ENCODE measurements at places on chromosomes 16 and 17.

GRCh38 chr17:78383725-78384471 is 5.4 kb downstream of the PGS1 start:
- no peak for DNase-seq

DNA sequence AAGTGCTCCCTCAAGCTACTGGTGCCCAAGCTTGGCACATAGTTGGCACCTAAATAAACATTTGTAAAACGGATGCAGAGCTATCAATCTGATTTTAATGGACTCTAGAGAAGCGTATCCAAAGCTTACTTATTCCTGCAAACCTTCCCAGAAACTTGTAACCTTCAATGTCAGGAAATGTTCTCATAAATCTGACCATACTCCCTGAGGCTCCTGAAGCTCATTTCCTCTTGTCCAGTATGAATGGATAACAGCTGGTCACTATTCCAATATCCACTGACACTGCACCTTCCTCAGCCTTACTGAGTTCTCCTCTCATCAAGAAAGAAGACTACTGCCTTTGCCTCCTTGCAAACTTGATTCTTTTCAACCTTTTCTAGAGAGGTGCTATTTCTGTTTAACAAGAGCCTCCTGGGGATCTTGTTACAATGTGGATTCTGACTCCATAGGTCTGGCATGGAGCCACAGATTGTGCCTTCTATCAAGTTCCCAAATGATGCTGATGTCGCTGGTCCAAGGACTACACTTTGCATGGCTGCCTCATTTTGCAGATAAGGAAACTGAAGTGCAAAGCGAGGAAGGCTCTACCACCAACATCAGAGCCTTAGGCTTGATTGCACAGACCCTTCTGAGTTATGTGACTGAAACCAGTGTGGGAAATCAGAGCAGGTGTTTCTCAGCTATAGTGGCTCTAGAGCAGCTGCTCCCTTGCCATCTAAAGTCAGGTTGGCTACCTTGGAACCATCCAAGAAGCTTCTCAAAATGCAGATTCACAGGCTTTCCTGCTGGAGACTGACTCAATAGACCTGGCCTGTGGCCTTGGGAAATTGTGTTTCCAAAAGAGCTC is 377.8 kb downstream of the SOX9 start:
- DNase-seq: no peak

DNA sequence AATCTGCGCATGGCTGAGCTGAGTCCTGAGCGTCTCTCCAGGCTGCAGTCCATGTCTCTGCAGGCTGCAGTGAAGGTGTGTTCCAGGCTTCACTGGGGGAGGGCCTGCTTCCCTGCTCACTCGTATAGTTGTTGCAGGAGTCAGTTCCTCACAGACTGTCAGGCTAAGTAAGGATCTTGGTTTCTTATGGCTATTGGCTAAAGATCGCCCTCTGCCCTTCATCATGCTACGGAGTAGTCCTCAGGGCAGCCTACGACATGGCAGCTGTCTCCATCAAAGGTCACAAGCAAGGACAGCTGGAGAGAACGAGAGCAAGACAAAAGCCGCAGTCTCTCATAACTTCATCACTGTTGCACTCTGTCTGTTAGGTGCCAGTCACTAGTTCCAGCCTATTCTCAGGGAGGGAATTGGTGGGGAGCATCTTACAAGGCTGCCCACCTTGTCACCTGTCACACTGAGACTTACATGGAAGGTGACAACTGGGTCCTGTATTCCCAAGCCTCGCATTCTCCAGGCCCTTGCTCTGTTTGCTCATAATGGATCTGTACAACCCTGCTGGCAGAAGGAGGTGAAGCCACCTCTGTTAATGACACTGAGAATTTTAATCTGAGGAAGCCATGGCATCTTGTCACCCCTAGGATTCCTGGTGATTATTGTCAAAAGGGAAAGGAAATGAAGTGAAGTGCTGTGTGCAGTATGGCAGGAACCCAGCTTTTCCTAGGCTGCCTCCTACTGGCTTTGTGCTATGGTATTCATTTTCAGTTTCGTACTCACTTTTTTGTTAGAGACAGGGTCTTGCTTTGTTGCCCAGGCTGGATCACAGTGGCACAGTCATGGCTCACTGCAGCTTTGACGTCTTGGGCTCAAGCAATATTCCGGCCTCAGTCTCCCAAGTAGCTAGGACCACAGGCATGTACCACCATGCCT is 43.4 kb downstream of the MFSD11 start:
- no peak for DNase-seq

GRCh38 chr16:55698946-55699345 is 43.2 kb downstream of the SLC6A2 start:
- DNase-seq: no peak

- no peak for DNase-seq
These were observed 10.3 kb downstream of the HIC1 start for GRCh38 chr17:2064980-2065785.

GRCh38 chr17:1275962-1276736 is 3.3 kb upstream of the TRARG1 start:
- peak; percentile 38 for DNase-seq

DNA sequence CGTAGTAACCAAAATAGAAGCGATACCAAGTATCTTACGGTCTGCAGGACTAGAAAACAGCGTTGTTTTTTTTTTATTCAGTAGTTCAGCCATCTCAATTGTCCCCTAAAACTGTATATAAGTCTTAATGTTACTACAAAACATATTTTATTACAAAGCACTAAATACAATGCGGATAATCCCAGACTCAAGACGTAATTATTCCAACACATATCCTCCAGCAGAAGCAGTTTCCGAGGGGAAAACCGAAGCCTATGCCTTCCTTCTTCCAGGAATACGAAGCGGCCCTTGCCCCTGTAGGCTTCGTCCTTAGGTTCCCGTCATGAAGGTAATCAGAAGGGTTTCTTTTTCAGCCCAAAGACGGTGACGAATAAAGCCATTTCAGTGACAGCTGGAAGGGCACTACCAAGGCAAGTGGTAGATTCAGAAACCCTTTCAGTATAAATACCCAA is 2.3 kb downstream of the TMEM107 start:
- no peak for DNase-seq

- no peak for DNase-seq
These were observed 314.2 kb upstream of the CCL2 start for GRCh38 chr17:33940769-33941370.

DNA sequence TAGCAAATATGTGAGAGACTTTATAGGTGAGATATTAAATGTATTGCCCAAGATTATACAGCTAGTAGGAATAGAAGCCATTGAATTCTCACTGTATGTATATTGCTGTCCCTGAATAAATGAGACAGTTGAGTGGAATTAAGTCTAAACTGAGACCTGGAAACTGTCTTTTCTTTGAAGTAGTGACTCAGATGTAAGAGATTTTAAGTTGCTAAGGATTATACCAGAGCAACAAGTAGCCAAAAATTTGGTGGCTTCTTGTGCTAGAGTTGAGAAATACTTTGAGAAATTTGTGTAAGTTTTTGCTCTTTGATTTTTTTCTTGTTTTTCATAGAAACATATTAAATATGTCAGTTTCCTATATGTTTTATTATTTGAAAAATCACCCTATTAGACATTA is 58.7 kb downstream of the TANC2 start:
- no peak for DNase-seq

DNA sequence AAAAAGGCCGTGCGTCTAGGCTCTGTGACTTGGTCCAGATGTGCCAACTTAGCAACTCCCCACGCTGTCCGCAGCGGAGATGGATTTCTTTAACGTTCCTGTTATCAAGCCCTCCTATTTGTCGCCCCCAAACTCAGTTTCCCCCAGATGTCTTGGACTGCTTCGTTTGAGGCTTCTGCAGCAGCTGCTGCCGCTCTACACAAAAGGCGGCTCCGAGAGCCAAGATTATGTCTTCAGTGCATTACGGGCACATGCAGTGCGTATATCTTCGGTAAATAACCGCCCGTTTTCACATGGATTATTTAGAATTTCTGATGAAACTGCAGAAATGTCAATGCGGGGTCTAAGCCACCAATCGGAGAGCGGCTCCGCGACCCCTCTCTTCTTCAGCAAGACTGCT is 240.6 kb upstream of the ZFHX3 start:
- no peak for DNase-seq

GRCh38 chr16:47180073-47180472 is 36.3 kb upstream of the NETO2 start:
- DNase-seq: no peak
